CD4-positive, alpha-beta T cell treated with Interferon alpha-2 for 1 hour (primary cell): ENCODE measurements at places on chromosomes 16 and 17.

- no peak for DNase-seq
Observed at GRCh38 chr17:37488009-37488604, 1.6 kb upstream of the DUSP14 start.

- DNase-seq: no peak
Observed at GRCh38 chr17:2904135-2904534, 107.9 kb downstream of the RAP1GAP2 start.

GRCh38 chr16:984736-985636, 3.4 kb downstream of the SOX8 start:
- no peak for DNase-seq

DNA sequence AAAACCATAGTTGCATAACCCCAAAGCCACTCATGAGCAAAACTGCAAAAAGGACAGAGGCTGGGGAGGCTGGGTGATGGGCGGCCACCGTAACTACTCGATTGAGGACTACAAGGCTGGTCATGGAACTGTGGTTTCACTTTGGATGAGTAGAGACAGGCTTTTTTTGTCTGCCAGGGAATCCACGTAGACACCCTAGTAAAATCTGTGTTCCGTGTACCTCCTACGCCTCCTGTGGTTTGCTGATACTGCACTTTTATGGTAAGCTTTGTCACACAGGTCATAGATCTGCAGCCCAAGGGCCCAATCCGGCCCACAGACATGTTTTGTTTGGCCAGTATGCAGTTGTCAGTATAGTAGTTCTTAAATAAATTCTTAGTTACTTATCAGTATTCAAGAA, 2.2 kb upstream of the TLCD3B start:
- no peak for DNase-seq

- DNase-seq: no peak
Observed at GRCh38 chr16:676565-676902, 1.1 kb downstream of the RHBDL1 start.

DNA sequence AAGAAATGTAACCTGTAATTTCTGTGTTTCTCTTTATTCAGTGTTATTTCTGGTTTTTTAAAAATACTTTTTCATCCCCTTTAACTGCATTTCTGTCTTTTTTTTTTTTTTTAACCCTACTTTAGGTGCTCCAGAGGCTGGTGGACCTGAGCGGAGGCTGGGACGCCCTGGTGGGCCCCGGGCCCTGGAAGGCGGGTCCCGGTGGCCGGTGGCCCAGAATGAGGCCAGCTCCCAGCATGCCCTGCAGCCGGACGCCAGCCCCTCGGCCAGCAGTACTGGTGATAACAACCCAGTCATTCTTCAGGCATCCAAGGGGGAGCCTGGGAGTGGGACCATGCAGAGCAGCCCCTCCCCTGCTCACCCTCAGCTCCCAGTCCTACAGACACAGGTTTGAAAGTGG, 1.5 kb downstream of the SRCAP start:
- DNase-seq: no peak

DNA sequence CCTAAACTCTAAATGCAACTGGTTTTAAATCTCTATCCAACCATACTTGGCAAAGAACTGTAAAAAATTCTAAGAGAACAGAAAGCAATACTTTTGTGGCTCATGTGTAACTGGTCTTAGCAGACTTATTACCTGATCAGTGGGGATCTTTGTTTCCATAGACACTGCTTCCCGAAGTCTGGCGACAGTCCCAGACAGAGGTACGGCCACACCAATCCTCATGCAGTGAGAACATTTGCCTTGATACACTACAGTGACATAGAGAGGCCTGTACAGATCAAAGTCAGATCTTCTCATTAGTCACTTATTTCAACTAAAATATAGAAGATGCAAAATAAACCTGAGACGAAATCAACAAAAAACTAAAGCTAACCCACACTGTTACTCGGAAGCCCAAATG, 43.9 kb downstream of the USP31 start:
- DNase-seq: no peak

DNA sequence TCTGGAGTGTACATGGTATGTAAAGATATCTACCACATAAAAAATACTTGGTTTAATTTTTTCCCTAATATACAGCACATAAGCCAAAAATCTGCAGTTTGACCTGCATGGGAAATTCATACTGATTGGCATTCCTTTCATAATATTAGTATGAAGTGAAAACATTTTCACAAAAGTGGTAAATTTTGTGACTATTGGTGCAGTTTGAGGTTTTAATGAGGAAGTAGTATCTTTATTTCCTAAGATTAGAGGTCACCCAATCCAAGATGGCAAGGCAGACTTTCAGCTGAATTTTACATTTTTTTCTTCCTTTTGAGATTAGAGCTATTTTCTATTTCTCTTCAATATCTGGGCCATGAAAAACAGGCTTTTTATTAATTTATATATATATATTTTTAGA, 21.2 kb downstream of the METTL9 start:
- no peak for DNase-seq

GRCh38 chr17:68378268-68379176, 78.8 kb downstream of the WIPI1 start:
- DNase-seq: peak; percentile 43

DNA sequence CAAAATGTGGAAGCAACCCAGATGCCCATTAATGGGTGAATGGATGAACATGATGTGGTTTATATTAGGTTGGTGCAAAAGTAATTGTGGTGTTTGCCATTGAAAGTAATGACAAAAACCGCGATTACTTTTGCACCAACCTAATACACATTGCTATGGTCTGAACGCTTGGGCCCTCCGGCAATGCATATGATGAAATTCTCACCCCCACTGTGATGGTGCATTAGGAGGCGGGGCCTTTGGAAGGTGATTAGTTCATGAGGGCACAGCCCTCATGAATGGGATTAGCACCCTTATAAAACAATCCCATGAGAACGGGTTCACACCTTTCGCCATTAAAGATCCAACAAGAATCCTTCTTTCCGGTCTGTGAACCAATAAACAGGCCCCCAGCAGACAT, 25.3 kb upstream of the PRM1 start:
- no peak for DNase-seq

- DNase-seq: no peak
Observed at GRCh38 chr16:51696376-51696775, 545.3 kb upstream of the SALL1 start.
